SK-N-SH treated with all-trans-retinoic acid at 6 μM for 48 hours (cell line): ENCODE measurements at places on chromosomes 6 and 20.

DNA sequence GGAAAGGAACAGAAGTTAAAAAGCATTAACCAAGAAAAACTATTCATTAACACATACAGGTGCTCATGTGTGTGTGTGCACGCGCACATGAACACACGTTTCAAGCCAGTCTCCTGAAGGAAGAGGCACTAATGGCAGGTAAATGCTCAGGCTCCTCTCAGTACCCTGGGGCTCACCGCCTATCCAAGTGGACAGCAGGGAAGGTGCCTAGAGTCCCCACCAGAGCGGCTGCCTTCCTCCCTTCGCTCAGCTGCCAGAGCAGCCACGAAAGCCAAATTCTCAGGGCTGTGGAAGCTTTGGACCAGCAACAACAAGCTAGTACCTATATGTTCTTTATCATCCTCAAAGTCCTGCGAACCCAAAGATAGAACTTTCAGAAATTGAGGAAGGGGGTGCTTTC, 42.6 kb downstream of the PLCG1 start:
- ATAC-seq: no peak

- peak; percentile 76 for ATAC-seq
Observed at GRCh38 chr6:33771146-33772081, 17.5 kb downstream of the LEMD2 start.

GRCh38 chr6:98847416-98847778, 13.0 kb downstream of the POU3F2 start:
- ATAC-seq: no peak

- ATAC-seq: no peak
Observed at GRCh38 chr6:90079560-90080490, 185.6 kb downstream of the GJA10 start.

DNA sequence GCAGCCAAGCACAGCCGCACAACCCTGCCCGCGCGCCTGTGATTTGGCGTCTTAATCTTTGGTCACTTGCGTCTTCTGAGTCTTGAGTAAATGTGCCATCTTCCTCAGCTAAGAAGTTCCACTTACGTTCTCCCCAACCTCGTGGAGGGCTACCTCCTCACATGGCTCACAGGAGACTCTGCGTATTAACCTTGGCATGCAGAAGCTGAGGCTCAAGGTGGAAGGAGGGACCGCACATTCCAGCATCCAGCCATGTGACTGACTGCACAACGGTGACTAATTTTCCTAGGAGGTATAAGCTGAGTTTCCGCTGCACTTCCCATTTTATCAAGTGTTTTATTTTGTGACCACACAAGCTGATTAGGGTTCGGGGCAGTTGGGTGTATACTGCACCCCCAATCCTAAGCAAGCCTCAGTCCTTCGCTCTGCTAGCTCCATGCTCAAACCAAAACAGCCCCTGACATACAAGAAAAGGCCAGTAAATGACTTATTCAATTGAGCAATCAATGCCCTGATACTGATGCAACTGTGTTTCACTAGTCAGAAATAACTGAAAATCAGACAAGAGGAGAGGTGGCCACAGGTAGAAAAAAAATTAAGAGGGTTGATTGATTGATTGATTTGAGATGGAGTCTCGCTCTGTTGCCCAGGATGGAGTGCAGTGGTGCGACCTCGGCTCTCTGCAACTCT, 7.0 kb downstream of the BEND3 start:
- no peak for ATAC-seq

DNA sequence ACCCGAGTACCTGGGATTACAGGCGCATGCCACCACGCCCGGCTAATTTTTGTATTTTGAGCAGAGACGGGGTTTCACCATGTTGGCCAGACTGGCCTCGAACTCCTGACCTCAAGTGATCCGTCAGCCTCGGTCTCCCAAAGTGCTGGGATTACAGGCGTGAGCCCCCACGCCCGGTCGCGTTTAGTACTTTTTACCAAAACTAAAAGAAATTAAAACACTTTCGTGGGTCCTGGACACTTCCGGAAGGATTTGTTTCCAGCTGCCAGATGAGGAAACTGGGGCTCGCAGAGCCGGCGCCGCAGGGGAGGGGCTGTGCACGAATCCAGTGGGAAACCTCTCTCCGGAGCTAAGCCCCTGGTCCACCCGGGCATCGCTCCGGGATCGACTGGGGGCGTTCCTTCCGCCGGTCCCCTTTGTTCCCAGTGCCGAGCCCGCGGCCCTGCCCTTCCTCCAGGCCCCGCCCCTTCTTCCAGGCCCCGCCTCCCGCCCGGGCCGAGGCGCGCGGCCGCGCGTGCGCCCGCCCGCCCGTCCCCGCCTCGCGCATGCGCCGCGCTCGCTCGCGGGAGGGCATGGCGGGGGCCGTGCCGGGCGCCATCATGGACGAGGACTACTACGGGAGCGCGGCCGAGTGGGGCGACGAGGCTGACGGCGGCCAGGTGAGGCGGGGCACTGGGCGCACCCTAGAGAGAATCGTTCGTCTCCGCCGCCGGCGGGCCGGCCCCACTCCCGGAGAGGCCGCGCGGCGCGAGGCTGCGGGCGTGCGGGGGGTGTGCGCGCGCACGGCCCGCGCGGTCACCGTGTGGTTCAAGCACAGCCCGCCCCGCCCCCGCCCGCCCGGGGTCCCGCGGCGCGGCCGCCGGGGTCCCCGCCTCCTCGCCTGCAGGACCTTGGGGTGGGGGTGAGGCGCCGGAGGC, at the start of gene NELFCD:
Gene NELFCD (plus strand): TSS at position 546 of the 917 bp plus-strand sequence. CDS start 54 bp downstream, at position 600.
- ATAC-seq: peak; percentile 88

DNA sequence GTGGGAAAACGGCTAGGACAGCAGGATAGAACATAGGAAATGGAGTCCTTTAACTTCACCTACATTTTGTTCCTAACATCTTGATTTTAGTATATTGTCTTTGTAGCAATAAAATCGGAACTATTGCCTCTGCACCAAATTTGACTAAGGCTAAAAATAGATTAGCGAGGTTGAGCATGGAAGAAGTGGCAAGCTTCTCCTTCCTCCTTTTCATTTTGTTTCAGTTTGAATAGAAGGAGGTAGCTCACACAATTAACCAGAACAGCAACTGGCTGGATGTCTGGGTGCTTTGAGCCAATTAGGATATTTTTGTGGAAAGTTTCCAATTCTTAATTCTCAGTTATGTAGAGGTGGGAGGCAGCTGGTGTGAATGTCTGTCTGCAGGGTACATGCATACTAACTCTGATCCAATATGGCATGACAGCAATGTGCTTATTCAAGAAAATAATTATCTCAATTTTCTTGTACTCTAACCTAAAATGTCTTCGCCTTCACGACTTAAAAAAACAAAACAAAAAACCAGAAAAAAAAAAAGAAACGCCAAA, 3.1 kb upstream of the HECA start:
- ATAC-seq: no peak

DNA sequence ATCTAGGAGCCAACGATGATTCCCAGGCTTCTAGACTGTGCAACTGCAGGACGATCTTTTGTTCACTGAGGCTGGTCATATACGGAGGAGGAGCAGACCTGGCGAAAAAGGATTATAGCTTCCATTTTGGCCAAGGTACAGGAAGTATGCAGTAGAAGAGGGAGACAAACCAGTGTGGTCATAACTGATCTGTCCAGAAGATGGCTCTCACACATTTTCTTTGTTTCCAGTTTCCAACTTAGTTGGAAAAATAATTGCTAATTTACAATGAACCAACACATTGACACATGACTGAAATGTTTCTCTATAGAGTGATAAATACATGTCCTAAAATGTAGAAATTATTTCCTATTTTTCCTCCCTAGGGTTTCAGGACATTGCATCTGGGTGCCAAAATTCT, 364.1 kb upstream of the BTBD3 start:
- peak; percentile 71 for ATAC-seq

- no peak for ATAC-seq
Observed at GRCh38 chr20:7902879-7903278, 37.4 kb downstream of the HAO1 start.

GRCh38 chr6:5054245-5054873, 30.8 kb upstream of the PPP1R3G start:
- ATAC-seq: peak; percentile 39; the same call in 1 of the 3 replicates

GRCh38 chr6:89853068-89853467, 23.4 kb downstream of the CASP8AP2 start:
- peak; percentile 88 for ATAC-seq

DNA sequence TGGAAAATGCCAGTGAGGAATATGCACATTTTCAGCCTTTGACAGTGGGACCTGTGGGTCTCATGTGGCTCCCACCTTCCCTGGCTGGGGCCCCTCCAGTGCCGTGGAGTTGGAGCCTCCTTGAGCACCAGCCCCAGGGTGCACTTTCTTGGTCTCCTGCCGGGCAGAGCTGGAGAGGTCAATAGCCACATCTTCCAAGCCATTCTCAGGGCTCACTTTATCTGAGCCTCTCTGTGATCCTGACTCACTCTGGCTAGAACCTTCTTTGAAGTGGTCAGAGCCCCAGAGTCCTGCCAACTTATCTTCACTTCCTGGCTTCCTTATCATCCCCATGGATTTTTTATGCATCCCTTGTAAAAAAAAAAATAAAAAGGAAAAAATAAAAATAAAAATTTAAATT, 5.7 kb downstream of the VSX1 start:
- no peak for ATAC-seq

GRCh38 chr6:30359276-30359675, 14.3 kb downstream of the RPP21 start:
- ATAC-seq: no peak

- ATAC-seq: no peak
Observed at GRCh38 chr20:35757098-35757705, 14.6 kb upstream of the PHF20 start.

- ATAC-seq: no peak
Observed at GRCh38 chr20:50200482-50201104, 10.0 kb downstream of the CEBPB start.

DNA sequence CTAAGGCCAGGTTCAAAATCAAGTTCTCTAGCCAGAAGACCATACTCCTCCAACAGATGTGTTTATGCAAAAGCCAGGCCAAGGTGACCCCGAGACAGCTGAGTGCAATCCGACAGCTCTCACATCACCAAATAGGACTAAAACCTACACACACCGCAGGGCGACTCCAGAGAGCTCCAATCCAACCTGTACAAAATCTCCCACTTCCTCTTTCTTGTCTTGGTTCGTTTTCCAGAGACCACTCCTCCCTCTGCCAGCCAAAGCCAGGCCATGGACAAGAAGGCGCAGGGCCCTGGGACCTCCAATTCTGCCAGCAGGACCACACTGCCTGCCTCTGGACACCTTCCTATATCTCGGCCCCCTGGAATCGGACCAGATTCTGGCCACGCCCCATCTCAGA, 11.5 kb upstream of the NOP56 start:
- no peak for ATAC-seq

DNA sequence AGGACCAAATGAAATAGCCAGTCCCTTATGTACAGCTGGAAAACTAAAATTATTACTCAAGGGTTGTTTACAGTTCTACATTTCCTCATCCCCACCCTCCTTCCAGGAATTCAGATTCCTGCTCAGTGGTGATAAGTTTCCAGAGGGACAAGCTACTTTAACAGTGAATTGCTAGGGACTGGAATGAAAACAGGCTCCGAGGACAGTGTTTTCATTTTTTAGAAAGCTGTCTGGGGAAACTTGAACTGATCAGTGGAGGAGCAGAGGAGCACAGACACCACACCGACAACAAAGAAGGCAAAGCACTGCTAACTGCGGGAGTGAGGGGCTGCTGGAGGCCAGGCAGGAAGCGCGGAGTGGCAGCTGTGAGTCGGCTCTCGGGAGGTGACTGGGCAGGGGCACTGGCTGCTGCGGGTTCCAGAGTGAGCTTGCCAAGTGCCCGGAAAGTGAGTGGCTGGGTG, 322.2 kb downstream of the ESR1 start:
- no peak for ATAC-seq

DNA sequence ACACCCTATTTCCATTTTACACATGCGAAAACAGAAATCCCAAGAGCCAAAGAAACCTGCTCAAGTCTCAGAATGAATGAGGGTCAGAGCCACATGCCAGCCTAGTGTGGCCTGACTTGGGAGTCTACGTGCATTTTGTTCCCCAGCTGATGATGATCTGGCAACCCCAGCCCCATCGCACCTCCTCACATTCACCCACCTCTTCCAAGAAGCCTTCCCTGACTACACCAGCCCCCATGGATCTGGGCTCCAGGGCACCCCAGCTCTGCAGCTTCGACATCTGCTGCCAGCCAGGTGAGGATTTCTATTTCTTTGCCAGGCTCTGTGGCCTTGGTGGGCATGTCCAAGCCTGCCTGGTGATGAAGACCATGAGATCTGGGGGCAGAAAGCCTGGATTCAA, 41.0 kb downstream of the ANGPT4 start:
- ATAC-seq: no peak

DNA sequence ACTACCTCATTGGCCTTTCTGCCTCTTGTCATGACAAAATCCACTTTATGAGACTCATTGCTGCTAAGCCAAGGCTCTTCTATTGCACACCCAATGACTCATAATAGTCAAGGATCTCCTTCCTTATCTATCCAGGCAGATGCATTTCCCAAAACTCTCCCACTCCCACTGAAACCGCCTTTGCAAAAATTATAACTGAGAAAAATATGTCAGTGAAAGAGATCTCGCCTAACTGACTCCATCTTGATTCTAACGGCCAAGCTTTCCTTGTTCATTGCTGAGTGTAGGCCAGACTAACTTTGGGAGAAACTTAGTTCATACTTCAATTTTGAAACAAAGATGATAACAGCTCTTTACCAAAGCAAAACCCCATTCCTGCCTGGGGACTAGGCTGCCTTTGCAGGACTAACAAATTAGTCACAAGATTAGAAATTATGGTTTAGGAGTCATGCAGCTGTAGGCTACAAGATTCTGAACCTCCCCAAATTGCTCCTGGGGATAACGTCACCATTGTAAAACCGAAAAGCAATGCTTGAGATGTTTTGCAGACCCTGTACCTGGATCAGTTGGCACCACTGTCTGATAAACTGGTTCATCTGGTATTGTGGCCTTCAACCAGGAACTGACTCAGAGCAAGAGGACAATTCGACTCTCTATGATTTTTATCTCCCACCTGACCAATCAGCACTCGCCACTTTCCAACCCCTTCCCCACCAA, 47.1 kb downstream of the HAO1 start:
- no peak for ATAC-seq

GRCh38 chr6:34305982-34306708, 57.3 kb upstream of the SMIM29 start:
- no peak for ATAC-seq

- ATAC-seq: no peak
Observed at GRCh38 chr6:2918936-2919335, 15.8 kb upstream of the SERPINB9 start.

- ATAC-seq: no peak
Observed at GRCh38 chr6:90463359-90463758, 123.5 kb downstream of the MAP3K7 start.
